ENCODE measurements at places on chromosomes 1 and 21. TPM values are rescaled to one million over a fixed set of nuclear protein-coding genes. Genes with fewer than 3 reads are reported as not detected.

- DNase-seq, result no peak
These were observed 44.4 kb downstream of the CFHR5 start for GRCh38 chr1:197021716-197022115.

- DNase-seq, result no peak
These were observed 19.9 kb downstream of the LGR6 start for GRCh38 chr1:202213361-202214088.

DNA sequence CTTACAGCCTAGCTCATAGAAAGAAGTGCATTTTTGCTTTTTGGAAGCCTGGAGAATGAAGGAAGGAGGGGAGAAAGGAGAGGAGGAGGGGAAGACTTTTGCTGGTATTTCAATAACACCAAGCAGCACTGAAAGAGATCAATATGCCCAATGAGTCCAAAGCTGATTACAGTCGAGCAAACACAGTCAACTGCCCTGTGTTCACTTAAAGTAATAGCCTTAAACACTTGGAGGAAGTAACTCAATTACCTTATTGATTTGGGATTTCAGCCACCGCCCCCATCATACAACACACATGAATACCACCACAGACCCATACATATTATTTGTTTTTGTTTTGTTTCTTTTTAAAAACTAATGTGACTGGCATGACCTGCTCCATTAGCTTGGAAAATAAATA, 23.3 kb upstream of the RXRG start:
- no peak for DNase-seq

DNA sequence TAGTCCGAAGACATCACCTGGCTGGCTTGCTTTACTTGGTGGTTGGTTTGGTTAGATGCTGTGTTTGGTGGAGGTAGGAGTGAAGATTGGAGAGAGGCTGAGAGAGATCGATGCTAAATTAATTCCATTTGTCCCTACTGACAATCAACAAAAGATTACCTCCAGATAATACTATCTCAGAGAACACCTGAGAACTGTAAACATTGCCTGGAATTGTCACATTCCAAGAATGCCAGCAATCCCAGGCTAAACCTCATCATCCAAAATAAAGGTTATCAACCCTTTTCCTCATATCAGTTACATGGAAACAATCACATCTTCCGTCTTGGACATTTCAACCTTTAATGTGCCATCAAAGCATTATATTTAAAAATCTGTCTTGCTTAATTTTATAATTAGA, 141.0 kb downstream of the GRIK1 start:
- DNase-seq, result no peak

DNA sequence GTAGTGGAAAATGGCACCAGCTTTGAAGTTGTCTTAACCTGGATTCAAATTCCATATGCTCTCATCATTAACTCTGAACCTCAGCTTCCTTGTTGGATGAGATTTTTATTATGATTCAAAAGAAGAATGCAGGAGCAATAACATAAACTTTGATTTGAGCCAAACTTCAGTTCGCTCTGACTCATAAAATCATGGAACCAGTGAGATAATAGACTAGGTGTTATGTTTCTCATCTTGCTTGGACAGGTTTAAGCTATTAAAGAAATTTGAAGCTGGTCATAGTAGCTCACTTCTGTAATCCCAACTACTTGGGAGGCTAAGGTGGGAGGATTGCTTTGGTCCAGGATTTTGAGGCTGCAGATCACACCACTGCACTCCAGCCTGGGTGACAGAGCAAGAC, 172.8 kb downstream of the CLEC20A start:
- no peak for DNase-seq

DNA sequence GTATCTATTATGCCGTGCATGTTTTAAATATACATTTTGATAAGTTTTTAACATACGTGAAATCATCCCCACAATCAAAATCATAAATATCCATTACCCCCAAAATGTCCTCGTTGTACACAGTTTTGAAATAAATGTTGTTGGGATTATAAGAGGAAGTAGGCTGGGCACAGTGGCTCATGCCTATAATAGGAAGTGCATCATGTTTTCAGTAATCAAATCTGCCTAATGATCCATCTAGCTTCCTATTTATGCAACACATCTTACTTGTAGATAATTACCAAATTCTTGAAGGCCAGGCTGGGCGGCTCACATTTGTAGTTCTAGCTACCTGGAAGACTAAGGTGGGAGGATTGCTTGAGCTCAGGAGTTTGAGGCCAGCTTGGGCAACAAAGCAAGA, 15.0 kb upstream of the IFNGR2 start:
- DNase-seq, result no peak

GRCh38 chr21:26935977-26936376, 30.9 kb downstream of the ADAMTS5 start:
- no peak for DNase-seq

GRCh38 chr1:211630236-211631081, 45.0 kb downstream of the NEK2 start:
- DNase-seq, result no peak

DNA sequence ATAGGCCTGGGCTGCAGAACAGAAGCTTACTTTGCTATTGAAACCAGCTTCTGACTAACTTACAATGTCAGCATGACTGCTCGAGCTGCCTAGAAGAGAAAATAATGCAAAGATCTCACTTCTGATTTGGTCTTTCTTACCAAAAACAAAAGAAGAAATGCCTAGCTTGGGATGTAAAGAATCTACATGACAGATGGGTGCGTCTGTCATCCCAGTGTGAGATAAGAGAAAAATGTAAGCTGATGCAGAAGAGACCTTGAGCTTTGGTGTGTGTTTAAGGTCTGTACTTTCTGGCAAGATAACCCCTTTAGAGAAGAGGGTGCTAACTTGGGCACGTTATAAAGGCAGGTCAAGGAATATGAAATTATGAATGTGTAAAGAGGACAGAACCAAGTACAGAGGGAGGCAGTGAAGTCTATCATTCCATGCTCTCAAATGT, 3.6 kb downstream of the FAM20B start:
- no peak for DNase-seq

- DNase-seq, result no peak
These were observed 34.2 kb upstream of the LRRC8C start for GRCh38 chr1:89598450-89599331.

DNA sequence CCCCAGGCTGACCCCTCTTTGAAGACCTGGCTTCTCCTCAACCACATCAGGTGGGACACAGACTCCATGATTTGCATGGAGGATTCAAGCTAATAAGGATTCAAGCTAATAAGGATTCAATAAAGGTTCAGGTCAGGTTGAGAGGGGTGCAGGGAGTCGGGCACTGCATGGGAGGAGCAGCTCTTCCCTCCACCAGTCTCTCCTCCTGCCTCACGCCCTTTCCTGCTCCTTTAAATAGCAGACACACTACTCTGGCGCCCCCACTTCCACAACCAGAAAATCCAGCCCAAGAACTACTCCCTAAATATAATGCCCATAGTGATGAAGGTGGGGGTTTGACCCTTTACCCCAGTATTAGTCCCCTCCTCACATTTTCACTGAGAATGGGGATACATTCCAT, 7.1 kb downstream of the MEX3A start:
- no peak for DNase-seq

- no peak for DNase-seq
These were observed 2.2 kb downstream of the NUDC start for GRCh38 chr1:26923711-26924110.

BCL2L15 gene
- total RNA-seq, result 1.2 TPM

AADACL4 gene
- total RNA-seq, result not detected

RGS13 gene
- total RNA-seq, result not detected

GBP4 gene
- 1.2 TPM for total RNA-seq

NTMT2 gene
- total RNA-seq, result not detected

RGSL1 gene
- not detected for total RNA-seq

LACTBL1 gene
- not detected for total RNA-seq
